ENCODE measurements at places on chromosomes 5 and 9. TPM values are rescaled to one million over a fixed set of nuclear protein-coding genes. Genes with fewer than 3 reads are reported as not detected.

The SERF1A gene
- 9.5 TPM for total RNA-seq

DNA sequence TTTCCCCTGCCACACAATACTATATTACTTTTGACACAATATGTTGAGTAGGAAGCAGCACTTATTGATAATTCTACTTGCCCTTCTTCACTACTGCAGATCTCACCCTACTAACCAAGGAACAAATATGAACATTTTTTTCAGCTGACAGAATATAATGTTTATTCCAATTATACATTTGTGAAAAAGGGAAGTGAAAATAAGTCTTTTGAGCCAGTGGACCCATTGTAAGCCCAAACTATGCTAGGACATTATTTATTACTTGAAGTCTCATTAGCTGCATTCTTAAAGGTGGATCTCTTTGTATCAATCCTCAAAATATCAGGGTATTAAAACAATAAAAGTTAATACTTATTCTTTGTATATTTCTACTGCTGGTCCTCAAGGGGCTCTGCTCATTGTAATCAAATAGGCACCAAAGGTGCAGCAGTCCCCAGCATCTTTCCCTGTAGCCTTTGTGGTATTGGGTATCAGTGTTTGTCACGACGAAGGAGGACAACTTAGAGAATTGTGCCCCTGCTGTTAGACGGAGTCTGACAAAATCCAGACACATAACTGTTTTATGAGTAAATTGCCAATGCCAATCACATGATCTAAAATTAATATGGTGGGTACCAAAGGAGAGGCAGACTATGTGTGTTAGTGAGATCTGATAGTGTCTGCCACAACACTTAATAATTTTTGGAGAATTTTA, 453.5 kb upstream of the CDH9 start:
- H3K27ac ChIP-seq, result no peak overlapping the region
- H3K36me3 ChIP-seq, result no peaks in the 10 kb centered on the region
- DNase-seq, result no peak
- H3K27me3 ChIP-seq, result no peaks in the 10 kb centered on the region
- no peak overlapping the region for H3K4me3 ChIP-seq

GRCh38 chr5:23089286-23089685, 236.1 kb upstream of the CDH12 start:
- H3K27me3 ChIP-seq, result no peaks in the 10 kb centered on the region
- H3K36me3 ChIP-seq, result no peaks in the 10 kb centered on the region
- no peak for DNase-seq
- no peak overlapping the region for H3K4me3 ChIP-seq
- no peak overlapping the region for H3K27ac ChIP-seq

DNA sequence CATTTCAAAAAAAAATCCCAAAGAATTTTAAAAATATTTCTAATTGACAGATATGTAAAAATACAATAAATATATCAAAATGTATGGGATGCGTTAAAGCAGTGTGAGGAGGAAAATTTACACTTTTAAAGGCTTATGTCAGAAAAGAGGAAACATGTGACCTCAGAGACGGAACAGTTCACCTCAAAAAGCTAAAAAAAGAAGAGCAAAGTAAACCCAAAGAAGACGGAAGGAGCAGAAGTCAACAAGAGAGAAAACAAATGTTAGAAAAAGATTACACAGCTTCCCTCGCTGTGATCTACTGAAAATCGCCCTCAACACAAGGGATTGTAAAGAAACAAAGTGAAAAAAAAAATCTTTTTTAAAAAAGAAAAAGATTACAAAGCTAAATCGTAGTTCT, 186.9 kb downstream of the AUH start:
- DNase-seq, result no peak
- no peak overlapping the region for H3K27ac ChIP-seq
- no peak overlapping the region for H3K4me3 ChIP-seq
- H3K36me3 ChIP-seq, result no peaks in the 10 kb centered on the region
- no peaks in the 10 kb centered on the region for H3K4me1 ChIP-seq

GRCh38 chr9:16154521-16155078, 601.8 kb downstream of the CCDC171 start:
- H3K27me3 ChIP-seq, result peaks cover 30% of the 10 kb centered on the region
- H3K27ac ChIP-seq, result no peak overlapping the region
- peak; percentile 93 for DNase-seq
- H3K36me3 ChIP-seq, result no peaks in the 10 kb centered on the region
- H3K4me3 ChIP-seq, result peak overlapping the region; percentile 43
- peaks cover 13% of the 10 kb centered on the region for H3K4me1 ChIP-seq

The N4BP3 gene
- total RNA-seq, result 14.3 TPM

The FOXD4L5 gene
- 0.23 TPM for total RNA-seq

GRCh38 chr9:70535546-70536323, 121.3 kb upstream of the KLF9 start:
- H3K27me3 ChIP-seq, result no peaks in the 10 kb centered on the region
- H3K4me3 ChIP-seq, result no peak overlapping the region
- H3K27ac ChIP-seq, result no peak overlapping the region
- H3K36me3 ChIP-seq, result no peaks in the 10 kb centered on the region

- H3K4me3 ChIP-seq, result no peak overlapping the region
- no peaks in the 10 kb centered on the region for H3K36me3 ChIP-seq
- DNase-seq, result no peak
- no peaks in the 10 kb centered on the region for H3K27me3 ChIP-seq
- no peak overlapping the region for H3K27ac ChIP-seq
Measured at GRCh38 chr9:4289411-4290326, 10.2 kb downstream of the GLIS3 start.

- H3K27ac ChIP-seq, result no peak overlapping the region
- H3K27me3 ChIP-seq, result no peaks in the 10 kb centered on the region
- H3K4me1 ChIP-seq, result no peaks in the 10 kb centered on the region
- H3K36me3 ChIP-seq, result no peaks in the 10 kb centered on the region
- no peak for DNase-seq
- no peak overlapping the region for H3K4me3 ChIP-seq
Measured at GRCh38 chr5:100409660-100410151, 125.5 kb upstream of the FAM174A start.

The ATP10B gene
- 0.23 TPM for total RNA-seq

GRCh38 chr5:74372051-74372450, 268.5 kb downstream of the ENC1 start:
- no peak overlapping the region for H3K4me3 ChIP-seq
- no peaks in the 10 kb centered on the region for H3K4me1 ChIP-seq
- H3K27me3 ChIP-seq, result no peaks in the 10 kb centered on the region
- DNase-seq, result no peak
- H3K27ac ChIP-seq, result no peak overlapping the region

GRCh38 chr5:84215521-84215920, 169.2 kb downstream of the EDIL3 start:
- no peaks in the 10 kb centered on the region for H3K4me1 ChIP-seq
- no peaks in the 10 kb centered on the region for H3K36me3 ChIP-seq
- H3K27ac ChIP-seq, result no peak overlapping the region
- H3K27me3 ChIP-seq, result no peaks in the 10 kb centered on the region

The ADCY2 gene
- 63.2 TPM for total RNA-seq

DNA sequence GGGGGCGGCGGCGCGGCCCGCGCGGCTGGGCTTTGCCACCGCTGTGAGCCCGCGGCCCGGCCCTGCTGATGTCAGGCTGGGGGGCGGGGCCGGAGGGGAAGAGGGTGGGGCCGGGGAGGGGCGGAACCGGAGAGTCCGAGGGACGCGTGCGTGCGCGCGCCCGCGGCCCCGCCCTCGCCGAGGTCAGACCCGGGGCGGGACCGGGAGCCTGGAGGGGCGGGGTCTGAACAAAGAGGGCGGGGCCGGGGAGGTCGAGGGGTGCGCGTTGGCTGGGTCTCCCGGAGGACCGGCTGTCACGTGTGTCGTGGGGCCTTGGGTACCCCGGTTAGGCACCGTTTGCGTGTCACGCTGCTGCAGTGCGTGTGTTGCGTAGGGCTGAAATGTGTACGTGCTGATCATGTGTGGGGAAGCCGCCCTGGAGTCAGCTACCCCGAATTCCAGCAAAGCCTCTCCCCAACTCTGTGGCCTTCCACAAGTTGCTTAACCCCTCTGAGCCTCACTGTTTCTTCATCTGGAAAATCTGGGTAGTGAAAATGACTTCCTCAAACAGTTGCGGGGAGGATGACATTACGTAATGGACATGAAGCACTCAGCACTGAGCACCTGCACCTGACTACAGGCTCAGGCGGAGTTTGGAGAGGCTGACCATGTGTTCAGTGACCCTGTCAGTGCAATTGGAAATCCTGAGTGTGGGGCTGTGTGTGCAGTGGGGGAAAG, at the start of gene RALGDS:
Gene RALGDS, minus strand, starts transcription at position 43 of the 717 bp plus-strand sequence. CDS start 86 bp downstream, outside the sequence.
- peak within 1 kb of the TSS; percentile 89 for H3K27ac ChIP-seq
- no peaks in the 10 kb centered on the region for H3K36me3 ChIP-seq
- H3K27me3 ChIP-seq, result no peaks in the 10 kb centered on the region
- H3K4me3 ChIP-seq, result peak within 1 kb of the TSS; percentile 79
- DNase-seq, result peak; percentile 96
- peaks cover 9% of the 10 kb centered on the region for H3K4me1 ChIP-seq

The PRDM9 gene
- total RNA-seq, result 0.15 TPM

DNA sequence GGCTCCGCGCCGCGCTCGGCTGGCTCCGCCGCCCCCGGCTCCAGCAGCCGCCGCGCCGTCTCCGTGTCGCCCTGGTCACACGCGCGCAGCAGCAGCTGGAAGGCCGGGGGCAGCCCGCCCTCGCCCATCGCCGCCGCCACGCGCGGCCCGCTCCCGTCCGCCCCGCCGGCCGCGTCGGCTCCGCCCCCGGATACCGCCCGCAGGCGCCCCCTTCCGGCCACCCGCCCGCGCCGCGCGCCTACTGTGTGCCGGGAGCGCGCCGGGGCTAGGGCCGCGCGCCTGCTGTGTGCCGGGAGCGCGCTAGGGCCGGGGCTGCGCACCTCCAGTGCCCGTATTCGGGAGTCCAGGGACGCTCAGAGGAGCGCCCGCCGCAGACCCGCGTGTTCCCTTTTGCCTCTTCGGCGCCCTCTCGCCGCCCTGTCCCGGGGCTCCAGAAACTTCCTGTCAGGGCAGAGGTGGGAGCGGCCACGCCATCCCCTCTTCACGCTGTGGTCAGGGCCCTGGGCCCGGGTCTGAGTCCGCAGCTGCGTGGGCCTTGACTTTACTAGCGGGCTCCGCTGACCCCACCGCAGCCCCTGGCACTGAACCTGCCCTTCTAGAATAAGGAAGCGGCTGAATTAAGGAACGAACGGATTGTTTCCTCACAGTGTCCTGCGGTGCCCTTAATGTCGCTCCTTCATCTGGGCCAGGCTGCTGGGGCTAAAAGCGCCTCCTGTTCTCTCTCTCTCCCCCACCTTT, at the start of gene ANKS6:
Gene ANKS6, minus strand, starts transcription at position 192 of the 738 bp plus-strand sequence. Its CDS starts 64 bp downstream, at position 128.
- peak; percentile 93 for DNase-seq
- H3K27me3 ChIP-seq, result peaks cover 24% of the 10 kb centered on the region
- H3K27ac ChIP-seq, result no peak within 1 kb of the TSS

The PCDHB15 gene
- 9.8 TPM for total RNA-seq

GRCh38 chr5:158819840-158820620, 279.7 kb downstream of the EBF1 start:
- no peaks in the 10 kb centered on the region for H3K27me3 ChIP-seq
- no peak for DNase-seq
- no peaks in the 10 kb centered on the region for H3K36me3 ChIP-seq
- H3K27ac ChIP-seq, result no peak overlapping the region
- H3K4me1 ChIP-seq, result no peaks in the 10 kb centered on the region

DNA sequence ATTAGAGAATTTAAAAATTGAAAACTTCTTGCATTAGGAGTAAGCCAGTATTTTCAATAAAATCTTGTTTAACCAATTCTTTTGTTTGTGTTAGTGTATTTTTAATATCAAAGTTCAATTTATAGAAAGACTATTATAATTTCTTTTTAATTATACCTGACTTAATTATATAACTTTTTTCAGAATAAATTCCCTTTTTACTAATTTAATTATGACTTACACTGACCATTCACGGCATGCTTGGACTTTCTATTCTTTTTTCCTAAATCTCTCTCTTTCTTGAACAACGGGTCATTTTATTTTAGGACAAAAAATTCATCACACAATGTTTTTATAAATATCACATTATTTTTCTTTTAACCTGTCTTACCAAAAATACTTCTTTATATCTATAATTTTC, 555.3 kb upstream of the PTGER4 start:
- no peak for DNase-seq
- no peak overlapping the region for H3K27ac ChIP-seq
- no peaks in the 10 kb centered on the region for H3K4me1 ChIP-seq
- H3K27me3 ChIP-seq, result no peaks in the 10 kb centered on the region

DNA sequence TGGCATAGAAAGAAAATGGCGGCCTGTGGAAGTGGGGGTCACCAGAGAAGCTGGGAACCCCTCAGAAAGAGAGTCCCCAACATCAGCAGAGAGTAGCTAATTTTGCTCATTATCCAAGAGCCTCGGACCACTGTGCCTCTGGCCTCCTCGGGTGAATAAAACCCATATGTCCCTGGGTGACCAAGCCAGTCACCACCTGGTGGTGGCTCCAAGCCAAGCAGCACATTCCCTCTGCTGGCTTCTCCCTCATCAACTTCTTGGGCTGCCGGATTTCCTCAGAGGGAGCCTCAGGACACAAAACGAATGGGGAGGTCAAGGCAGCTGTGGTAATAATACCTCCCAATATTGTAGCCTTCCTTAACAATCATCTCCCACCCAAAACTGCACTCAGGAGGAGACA, 242.5 kb downstream of the NFIB start:
- DNase-seq, result peak; percentile 73
- H3K4me3 ChIP-seq, result no peak overlapping the region
- H3K27ac ChIP-seq, result no peak overlapping the region
- H3K36me3 ChIP-seq, result no peaks in the 10 kb centered on the region
- no peaks in the 10 kb centered on the region for H3K27me3 ChIP-seq

GRCh38 chr5:74510476-74511075, 130.0 kb downstream of the ENC1 start:
- no peaks in the 10 kb centered on the region for H3K36me3 ChIP-seq
- no peak for DNase-seq
- H3K27ac ChIP-seq, result no peak overlapping the region
- no peak overlapping the region for H3K4me3 ChIP-seq
- peaks cover 18% of the 10 kb centered on the region for H3K4me1 ChIP-seq
- peaks cover 15% of the 10 kb centered on the region for H3K27me3 ChIP-seq
